ENCODE measurements at places on chromosomes 11 and 22.

DNA sequence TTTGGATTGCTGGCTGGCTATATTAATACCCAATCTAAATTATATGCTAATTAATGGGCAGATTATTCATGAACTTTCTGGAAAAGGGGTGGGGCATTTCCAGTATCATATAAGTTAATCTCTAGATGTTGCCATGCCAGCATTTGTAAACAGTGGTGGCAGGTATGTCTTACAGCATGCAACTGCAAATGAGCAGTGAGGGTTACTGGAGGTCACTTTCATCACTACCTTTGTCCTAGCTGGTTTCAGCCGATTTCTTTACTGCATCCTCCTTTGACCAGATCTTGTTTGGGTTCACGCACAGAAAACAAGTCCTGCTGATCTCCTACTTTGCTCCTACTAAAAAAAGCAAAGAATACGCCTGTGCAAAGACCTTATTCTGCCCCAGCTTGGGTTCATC lies 89.1 kb upstream of the USP47 start:
- no peak for DNase-seq

DNA sequence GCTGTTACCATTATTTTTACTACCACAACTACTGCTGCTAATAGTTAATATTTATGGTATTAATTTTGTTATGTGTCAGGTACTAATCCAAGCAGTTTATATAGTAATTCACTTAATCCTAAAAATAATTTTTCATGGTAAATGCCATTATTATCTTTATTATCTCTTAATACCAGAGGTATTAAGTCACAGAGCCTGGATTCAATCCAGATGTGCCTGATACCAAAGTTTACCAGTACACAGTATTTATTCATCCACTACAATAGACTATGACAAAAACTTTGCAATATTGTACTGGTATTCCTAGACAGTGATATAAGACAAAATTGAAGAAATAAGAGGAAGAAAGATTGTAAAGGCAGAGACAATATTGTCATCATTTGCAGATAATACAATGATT lies 24.5 kb downstream of the MAP6 start:
- no peak for DNase-seq

- DNase-seq = no peak
These were observed 323 bp upstream of the HIKESHI start for GRCh38 chr11:86301742-86302091.

DNA sequence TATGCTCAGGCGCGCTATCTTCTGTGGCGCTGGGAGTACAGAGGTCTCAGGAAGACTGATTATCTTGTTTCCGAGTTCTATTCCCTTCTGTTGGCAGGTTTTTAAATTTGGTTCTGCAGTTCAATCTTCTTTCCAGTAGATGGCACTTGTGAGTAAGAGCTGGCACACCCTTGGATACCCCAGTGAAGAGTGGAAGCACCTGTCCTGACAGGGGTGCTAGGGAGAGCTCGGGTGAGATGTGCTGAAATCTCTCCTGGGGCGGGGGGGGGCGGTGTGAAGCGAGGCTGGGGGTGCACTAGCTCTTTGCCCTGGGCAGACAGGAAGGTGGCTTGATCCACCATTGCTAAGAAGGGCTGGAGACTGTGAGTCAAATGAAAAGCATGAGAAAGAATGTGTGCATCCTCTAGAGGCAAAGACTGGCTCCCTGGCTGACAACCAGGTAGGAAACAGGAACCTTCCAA lies 679.9 kb upstream of the CCDC179 start:
- DNase-seq = no peak

GRCh38 chr22:41722496-41722895 lies 23.2 kb downstream of the MEI1 start:
- no peak for DNase-seq

DNA sequence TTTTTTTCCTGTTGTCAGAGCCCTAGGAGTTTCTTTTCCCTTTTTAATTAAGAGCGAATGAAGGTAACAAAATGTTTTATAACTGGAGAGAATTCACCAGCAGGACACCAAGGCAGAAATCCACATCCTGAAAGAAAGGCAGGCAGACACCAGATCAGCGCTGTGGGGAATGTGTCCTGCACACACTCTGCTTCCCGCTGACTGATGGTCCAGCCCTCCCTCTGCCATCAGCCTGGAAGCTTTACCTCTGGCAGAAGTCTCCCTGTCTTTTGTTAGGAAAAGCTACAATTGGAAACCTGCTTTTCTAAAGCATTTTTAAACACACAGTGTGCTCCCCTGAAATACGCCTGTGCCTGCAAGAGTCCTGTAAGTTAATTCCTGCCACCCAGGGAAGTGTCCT lies 638.5 kb downstream of the NTM start:
- no peak for DNase-seq

- DNase-seq = no peak
These were observed 16.5 kb downstream of the NUP50 start for GRCh38 chr22:45180146-45180679.

GRCh38 chr11:94786264-94787126 lies 18.3 kb downstream of the AMOTL1 start:
- no peak for DNase-seq

- DNase-seq = no peak
These were observed 64.5 kb upstream of the B3GAT1 start for GRCh38 chr11:134476435-134477021.

DNA sequence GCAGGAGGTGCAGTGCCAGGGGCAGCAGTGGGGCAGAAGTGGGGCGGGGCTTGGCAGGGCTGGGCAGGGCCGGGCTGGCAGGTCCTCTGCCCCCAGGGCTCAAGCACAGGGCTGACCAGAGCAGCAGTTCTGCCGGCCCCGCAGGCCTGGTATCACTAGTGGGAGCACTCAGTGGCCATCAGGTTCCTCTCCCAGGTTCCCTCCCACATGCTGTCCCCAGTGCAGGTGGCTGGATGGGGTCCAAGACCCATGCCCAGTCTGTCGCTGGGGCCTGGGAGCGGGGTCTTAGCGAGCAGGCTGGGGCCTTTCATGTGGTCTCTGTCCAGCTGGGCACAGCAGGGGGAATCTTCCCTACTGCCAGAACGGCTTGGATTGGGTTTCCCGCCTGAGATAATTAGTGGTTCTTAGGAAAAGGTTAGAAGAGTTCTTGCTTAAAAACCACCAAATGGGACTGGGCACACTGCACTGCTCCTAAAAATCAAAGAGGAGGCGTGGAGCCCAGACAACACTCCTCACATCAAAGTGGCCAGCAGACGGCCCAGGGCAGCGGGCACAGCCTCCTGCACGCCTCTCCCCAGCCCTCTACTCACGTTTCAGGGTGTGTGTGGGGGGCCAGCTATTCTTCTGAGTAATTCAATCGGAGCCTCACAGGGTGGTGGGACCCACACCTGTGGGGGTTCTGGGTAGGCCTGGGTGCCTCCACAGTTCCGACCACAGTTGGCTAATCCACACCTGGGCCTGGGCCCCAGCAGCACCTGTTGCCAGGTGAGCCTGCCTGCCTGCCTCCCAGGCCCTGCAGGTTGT lies 45.6 kb downstream of the TPCN2 start:
- DNase-seq = no peak

GRCh38 chr11:61908730-61909316 lies 8.5 kb downstream of the RAB3IL1 start:
- DNase-seq = no peak

DNA sequence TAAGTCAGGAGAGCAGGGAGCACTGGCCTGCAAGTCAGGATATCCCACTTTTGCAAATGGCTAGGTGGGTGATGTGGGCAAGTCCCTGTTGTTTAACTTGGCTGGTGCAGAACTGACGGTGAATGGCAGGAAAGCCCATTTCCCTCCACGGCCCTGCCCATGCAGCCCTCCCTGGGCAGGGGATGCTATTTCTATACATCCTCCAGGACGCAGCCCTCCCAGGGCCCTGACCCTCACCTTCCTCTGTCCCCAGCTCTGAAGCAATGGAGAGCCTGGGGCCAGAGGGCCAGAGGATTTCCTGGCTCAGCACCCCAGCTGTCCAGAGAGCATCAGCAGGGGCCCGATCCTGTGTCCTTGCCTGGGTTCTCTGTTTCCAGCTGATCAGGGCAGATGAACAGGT lies 91.3 kb downstream of the TSPAN18 start:
- DNase-seq = no peak

DNA sequence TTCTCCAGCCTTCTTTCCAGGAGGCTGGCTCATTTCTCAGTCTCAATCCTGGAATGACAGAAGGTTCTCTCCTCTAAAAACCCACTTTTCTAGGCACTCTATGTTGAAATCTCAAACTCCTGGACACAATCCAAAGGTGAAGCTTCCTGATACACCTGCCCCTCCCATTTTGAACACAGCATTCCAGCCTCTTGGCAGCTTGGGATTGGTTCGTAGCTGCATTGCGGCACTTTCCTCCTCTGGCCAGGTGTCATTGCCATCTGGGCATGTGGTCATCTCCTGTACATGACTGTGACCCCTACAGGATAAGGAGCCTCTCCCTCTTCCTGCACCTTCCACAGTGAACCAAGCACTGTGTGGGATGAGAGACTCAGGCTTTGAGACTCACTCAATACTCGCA lies 230.2 kb upstream of the B3GAT1 start:
- DNase-seq = no peak

DNA sequence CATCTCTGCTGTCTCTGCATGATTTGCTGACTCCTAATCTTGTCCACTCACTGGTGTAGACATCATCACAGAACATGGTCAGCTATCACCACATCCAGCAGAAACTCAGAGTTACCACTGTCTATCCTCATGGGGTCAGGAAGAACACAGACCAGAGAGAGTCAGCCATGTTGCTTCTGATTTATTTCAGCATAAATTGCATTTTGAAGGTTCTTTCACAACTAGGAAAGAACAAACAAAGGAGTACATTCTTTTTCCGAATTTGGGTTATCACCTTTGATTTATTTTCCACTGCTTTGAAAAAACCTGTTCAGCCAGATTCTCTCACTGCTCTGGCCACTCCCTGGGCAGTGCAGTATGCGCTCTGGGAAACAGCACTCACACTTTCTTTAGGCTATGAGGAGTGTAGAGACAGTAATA lies 172.0 kb upstream of the MTMR2 start:
- no peak for DNase-seq

- no peak for DNase-seq
These were observed 135.7 kb downstream of the ATXN10 start for GRCh38 chr22:45807156-45807915.

DNA sequence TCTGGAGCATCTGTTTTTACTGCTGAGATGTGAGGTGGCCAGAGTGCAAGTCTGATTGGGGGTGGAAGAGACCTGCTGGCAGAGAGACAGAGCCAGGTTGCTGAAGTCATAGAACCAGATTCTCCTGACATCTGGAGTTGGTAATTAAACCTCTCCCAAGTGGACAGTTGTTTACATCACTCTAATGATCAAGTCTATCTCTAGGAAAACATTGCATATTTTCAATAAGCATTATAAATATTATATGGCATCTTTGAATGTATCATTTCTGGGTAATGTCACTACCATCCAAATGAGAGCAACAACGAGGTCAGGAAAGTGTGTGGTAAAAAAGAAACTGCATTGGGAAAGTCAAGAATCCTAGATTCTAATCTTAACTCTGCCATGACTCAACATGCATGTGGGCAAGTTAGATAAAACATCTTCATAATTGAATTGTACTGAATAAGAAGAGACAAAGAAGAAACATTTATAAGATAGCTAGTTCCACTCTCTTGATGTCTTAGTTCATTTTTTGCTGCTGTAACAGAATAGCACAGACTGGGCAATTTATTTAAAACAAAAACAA lies 351.2 kb upstream of the API5 start:
- no peak for DNase-seq
